Stimulated activated CD4-positive, alpha-beta T cell treated with anti-CD3 and anti-CD28 coated beads, Interleukin-15, amount 100 ng/mL, for 1 hour (primary cell): ENCODE measurements at places on chromosomes 13 and 19.

GRCh38 chr19:29107831-29108230 lies 105.1 kb downstream of the UQCRFS1 start:
- no peak for DNase-seq

DNA sequence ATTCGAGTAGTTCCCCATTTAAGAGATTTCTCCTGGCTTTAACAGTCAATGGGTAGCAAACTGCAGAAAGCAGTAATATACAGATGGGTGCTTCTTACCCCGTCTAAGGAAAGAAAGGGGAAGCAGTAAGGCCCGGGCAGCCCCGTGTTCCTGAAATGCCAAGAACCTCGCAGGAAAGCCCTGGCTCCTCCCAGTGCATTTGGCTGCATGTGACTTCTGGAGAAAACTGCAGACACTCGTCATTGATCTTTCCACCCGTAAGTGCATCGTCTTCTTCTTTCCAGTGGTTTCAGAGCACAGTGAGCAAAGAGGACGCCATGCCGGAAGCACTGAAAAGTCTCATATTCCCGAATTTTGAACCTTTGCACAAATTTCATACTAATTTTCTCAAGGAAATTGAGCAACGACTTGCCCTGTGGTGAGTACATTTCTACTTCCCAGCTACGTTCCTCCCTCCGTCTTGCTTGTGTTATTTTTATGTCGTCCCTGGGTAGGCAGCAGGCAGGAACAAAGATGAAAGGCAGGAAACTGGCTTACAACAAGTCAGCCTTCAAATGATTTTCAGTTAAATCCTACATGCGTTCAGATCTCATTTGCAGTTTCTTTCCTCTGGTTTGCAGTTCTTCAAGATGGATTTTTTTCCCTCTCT lies 165.2 kb downstream of the STK24 start:
- DNase-seq, result no peak

DNA sequence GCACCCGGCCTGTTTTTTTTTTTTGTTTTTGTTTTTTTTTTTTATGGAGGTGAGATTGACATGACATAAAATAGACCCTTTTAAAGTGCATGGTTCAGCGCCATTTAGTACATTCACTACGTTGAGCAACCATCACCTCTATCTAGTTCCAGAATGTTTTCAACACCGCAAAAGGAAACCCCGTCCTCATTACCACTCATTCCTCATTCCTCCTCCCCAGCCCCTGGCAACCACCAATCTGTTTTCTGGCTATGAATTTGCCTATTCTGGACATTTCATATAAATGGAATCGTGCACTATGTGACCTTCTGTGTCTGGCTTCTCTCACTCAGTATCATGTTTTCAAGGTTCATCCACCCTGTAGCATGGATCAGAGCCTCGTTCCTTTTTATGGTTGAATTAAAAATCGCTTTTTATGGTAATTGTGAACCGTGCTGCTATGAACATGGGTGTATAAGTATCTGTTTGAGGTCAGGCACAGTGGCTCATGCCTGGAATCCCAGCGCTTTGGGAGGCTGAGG lies 9.9 kb upstream of the ADGRE5 start:
- DNase-seq, result no peak

DNA sequence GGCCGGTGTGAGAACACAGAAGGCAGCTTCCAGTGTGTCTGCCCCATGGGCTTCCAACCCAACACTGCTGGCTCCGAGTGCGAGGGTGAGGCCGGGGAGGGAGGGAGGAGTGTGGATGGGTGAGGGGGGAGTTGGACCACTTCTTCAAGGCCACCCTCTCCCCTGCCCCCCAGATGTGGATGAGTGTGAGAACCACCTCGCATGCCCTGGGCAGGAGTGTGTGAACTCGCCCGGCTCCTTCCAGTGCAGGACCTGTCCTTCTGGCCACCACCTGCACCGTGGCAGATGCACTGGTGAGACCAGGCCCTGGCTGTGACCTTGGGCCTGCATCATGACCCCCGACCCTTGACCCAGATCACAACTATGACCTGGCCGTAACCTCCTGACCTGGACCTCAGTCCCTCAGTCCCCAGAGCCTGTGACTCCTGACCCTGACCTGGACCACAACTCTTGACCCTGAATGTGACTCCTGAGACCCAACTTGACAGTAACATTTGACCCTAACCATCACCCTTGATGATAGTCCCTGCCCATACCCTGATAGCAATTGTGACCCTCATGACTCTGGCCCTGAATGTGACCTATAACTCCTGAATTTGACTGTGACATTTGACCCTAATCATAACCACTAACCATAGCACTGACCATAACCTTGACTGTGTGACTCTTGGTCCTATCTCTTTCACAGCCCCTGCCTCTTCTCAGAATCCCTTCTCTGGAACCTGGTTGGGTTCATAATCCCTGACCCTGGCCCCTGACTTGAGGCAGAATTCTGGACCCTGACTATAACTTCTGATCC lies 10.9 kb downstream of the LTBP4 start:
- no peak for DNase-seq
